AG09309 (cell line): ENCODE measurements at places on chromosomes 3 and 15.

DNA sequence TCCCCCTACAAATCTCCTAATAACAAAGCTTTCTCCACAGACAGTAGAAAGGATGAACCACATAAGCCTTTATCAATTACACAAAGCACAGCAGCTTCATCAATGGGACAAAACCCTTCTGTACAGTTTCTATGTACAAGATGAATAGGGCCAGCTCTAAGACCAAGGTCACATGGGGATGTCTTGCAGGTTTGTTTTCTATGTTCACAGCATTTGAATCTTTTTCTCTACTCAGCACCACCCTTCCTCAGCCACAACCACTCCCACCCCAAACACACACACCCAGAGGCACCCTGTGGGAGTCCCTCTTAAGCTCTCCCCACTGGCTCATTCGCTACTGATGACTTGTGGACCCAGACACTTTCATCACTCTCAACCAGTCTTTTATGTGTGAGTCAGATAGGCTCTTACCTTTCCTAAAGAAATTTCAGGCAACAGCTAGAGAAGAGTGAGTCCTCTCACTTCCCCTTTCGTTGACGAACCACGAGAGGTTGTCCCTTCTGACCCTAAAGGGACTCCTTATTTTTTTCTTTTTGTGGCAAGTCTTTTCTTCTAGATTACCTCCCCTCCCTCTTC is 57.9 kb downstream of the ARHGAP31 start:
- DNase-seq = no peak

DNA sequence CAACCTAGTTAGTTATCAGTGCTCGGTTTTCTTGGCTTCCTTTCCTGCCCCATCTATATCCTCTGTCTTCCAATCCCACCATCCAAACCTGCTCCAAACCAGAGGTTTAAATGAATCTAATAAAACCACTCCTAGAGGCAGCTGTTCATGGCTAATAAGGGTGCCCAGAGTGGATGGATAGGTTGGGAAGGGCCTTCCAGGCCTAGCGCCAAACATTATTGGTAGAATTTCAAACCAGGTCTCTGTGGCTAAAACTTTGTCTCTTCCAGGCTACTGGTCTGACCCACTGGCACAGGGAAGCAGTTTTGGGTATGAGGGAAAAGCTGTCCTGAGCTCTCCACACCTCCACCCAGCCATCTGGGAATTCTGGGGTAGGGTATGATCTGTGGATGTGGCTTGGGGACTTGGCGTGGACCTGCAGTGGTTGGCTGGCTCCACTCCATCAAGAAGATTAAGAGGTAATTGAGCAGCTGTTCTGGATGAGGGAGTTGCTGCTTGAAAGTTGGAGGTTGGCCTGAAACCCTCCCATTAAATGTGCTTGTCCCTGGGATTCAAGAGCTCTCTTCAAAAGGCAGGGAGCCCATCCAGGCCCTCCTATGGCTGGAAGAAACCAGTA is 29.3 kb upstream of the INSYN1 start:
- DNase-seq = no peak

DNA sequence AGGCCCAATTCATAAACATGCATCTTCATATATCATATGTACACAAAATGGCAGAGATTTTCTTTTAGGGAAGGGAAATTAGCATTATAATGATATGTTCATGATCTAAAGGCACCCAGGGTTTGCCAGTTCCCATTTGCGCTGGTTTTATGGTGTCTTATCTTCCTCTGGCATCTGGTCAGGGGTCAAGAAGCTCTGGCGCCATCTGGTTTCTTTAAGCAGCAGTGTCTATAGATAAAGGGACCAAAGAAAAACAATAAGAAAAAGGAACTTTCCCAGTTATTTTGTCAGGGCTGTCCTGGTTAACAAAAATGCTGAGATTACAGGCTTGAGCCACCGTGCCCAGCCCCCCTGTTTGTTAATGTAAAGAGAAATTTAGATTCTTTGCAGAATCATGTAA is 3.3 kb upstream of the DCP1A start:
- DNase-seq = no peak

DNA sequence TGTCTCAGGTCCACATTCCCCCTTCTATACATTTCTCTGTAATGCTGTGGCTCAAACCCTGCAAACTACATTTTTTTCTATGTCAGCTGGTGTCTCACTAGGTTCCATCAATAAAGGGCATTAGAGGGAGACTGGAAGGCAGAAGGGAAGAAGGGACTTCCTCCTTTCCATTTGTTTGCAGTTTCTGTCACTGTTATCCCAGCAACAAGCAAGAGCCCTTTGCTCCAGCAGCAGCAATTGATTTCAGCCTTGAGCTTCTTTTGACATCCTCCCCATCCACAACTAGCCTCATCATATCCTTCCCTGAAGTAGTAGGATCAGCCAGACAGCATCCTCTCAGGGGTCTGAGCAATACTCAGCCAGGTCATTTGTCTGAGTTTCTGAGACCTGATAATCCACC is 5.3 kb upstream of the NCK1 start:
- DNase-seq = no peak

DNA sequence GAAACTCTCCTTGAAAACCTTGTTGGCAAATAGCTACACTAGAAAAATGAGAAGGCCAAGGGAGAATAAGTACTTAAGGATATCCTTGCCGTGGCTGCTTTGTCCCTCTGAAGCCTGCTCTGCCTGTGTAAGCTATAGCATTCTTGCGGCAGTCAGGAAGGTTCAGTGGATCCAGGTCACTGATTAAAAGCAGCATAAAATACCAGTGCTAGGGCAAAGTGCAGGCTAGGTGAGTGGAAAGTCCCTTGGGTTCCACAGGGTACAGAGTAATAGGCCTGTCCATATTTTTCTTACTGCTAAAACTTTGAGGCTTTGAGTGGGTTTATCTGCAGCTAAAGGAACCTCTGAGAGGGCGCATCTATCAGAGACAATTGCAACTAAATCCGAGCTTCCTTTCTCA is 10.3 kb downstream of the CXCR6 start:
- no peak for DNase-seq

- DNase-seq = no peak
Measured at GRCh38 chr3:156768390-156768789, 57.8 kb upstream of the LEKR1 start.

DNA sequence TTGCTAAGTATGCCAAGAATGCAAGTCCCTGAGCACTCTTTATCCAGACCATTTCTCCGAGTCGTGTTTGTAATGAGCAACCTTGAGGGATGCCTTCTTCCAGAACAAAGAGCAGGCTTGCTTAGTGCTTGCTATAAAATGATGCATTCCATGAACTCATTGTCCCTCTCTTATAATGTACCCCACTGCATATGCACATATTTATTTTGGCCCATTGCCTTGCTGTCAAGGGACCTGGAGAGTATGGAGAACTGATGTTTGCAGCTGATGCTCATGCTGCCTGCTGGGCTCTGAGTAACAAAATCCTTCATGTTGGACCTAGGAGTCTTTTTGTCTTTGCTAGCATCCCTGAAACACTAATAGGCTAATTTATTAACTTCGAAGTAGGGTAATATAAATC is 97.8 kb upstream of the AADACL2 start:
- no peak for DNase-seq

DNA sequence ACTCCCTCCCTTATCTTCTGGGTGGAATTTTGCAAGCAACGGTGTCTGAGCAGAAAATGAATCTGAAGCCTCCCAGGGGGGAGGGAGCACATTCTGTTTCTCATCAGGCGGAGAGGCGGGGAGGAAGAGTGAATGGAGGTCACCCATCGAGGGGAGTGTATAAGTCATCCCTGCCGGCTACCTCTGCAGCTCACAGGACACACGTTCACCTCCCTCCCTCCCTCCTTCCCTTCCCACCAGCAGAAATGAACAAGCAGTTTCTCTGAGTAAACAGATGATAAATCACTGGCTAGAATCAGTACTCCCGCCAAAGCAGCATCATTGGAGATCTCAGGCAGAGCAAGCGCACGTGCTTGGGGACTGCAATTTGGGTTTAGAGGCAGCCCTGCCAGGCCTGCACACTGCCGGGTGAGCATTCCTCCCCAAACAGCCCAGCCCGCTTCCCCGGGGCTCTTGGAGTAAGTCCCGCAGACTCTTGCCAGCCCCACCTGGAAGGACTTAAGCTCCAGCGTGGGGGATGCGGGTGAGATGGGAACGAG is 38.3 kb downstream of the CPN2 start:
- no peak for DNase-seq

GRCh38 chr3:38835939-38836338 is 19.9 kb upstream of the SCN10A start:
- no peak for DNase-seq

- no peak for DNase-seq
Measured at GRCh38 chr15:64566629-64567427, 106.5 kb downstream of the ZNF609 start.

GRCh38 chr15:50068016-50068415 is 51.0 kb downstream of the ATP8B4 start:
- no peak for DNase-seq

DNA sequence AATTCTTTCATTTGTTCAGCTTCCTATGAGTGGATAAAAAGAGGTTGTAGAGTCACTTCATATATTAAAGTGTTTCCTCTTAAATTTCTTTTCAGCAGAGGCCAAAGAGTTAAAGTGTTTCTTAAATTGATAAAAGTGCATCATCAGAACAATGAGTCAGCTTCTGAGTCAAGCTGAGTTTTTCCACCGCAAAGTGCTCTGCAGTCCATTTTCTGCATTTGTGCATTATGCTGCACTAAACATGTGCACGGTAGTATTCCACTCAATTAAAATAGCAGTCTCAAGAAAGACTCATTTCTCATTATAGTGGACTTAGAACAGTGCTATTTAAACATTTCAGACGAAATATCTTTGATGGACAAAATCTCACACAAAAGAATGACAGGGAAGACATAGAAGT is 152.0 kb downstream of the ZBBX start:
- no peak for DNase-seq

- DNase-seq = no peak
Measured at GRCh38 chr3:112817797-112818196, 28.9 kb downstream of the CD200R1L start.

- no peak for DNase-seq
Measured at GRCh38 chr15:83099290-83099689, 8.2 kb upstream of the TM6SF1 start.

DNA sequence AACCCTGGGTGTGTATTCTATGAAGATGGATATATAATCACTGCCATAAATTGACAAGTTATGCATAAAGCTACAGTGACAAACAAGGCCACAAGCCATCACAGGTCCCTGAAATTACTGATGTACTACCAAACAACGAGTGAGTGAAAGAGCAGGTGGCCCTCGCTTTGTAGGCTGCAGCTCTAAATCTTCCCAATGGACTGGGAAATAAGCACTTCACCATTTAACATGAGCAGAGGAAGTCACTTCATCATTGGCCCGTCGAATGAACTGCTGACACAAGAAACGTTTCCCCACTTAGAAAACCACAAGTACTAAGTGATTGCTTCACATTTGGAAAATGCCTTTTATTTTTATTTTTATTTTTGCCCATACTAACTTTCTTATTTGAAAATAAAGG is 218.0 kb downstream of the ZNF385D start:
- no peak for DNase-seq

DNA sequence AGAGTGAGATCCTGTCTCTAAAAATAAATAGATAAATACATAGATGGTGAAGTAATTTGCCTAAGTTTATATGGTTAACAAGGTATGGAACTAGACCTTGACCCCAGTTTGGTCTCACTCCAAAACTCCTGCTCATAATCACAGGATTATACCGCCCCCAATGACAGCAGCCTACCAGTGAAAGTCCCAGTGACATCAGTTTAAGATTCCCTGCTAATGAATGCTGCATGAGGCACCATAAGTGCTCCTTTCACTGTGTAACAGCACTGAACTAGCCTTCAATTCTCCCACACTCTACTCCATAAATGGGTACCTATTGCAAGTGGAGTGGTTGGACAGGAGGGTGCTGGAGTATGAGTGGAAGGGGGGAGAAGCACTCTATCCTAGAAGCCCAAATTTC is 23.7 kb upstream of the THSD4 start:
- no peak for DNase-seq

DNA sequence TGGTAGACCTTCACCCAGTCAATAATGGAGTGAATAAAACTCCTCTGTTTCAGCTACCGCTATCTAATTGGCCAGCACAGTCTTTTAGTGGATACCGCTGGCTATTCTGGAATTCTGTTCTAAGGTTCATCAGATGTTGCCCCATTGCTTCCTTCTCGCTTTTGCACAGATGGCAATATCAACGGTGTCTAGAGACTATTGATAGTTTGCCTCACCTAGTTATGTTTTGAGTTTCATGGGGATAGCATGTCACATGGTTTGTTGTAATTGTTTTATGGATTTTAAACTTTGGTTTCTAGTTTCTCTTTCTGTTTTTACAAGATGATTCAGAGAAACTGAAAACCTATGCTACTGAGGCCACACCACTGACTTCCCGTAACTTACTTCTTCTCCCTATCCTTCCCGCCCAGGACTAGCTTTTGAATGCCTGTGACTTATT is 2.0 kb downstream of the XRN1 start:
- DNase-seq = peak; percentile 23

GRCh38 chr3:123499322-123499721 is 50.4 kb upstream of the ADCY5 start:
- DNase-seq = peak; percentile 24
